ENCODE measurements at places on chromosomes 12 and 14.

GRCh38 chr12:9944391-9944790 is 12.2 kb upstream of the CLEC2A start:
- DNase-seq: no peak

DNA sequence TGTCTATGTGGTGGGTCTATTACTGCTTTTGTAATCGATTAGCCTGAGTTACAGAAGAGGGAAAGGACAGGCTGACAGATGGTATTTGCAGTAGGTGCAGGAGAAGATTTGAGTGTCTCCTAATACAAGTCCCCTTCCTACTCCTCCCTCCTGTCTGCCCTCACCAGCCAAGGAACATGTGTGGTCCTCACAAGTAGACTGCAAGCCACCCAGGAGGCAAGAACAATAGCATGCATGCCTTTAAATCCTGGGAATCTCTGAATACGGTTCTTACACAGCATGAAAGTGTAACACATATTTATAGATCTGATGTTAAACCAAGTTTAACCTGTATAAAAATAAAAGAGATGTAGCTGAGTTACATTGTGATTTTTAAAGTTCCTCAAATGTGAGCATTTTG is 117.0 kb downstream of the PTCSC3 start:
- no peak for DNase-seq

- DNase-seq: no peak
Observed at GRCh38 chr14:32233260-32233659, 30.2 kb upstream of the RNU6-8 start.

DNA sequence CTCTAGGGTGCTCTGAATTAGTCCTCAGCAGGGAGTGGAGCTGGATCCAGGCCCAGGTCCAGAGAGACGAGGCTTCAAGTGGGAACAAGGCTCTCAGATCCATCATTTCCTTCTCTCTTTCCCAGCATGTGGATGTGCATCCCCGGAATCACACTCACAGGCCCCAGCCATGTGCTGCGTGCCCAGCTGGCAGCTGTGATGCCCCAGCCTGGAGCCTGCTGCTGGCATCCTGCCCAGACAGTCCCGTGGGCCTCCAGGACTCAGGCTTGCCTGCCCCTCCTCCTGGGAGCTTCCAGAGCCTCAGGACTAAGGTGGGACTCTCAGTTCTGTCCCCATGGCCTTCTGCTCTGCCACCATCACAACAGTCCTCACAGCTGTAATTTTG is 6.2 kb upstream of the KRT84 start:
- DNase-seq: peak; percentile 49

- DNase-seq: no peak
Observed at GRCh38 chr14:75205591-75205990, 29.2 kb upstream of the TMED10 start.

- DNase-seq: no peak
Observed at GRCh38 chr14:53881161-53881871, 75.3 kb downstream of the BMP4 start.

DNA sequence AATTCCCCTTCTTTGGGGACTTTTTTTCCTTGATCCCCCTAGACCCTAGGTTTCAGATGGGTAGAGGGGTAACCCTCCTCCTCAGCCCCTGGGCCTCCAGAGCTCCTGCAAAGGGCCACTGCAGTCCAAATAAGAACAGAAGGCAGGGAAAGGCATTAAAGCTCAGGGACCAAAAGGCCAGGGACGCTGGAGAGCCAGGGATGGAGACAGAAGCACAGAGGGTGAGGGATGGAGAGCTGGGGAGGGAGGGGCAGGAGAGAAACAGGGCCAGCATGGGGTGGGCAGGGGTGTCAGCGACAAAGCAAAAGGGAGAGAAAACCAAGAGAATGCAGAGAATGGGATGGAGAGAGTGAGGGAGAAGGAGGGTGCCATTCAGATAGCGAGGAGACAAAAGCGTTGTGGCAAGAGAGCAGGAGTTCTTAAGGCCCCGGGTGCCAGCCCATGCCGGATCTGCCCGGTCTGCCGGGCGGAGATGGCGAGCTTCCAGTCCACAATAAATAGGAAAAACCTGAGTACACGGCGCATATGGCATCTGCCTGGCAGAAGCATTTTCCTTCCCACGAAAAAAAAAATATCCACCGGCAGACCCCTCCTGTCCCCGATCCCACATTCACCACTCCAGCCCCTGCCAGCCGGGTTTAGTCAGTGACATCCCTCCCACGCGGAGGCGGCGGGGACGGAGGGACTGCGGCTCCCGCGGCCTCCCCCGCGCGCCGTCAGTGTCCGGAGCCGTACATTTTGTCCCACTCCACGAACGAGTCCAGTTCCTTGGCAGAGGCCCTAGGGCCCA is 28.6 kb downstream of the FIGNL2 start:
- DNase-seq: no peak

DNA sequence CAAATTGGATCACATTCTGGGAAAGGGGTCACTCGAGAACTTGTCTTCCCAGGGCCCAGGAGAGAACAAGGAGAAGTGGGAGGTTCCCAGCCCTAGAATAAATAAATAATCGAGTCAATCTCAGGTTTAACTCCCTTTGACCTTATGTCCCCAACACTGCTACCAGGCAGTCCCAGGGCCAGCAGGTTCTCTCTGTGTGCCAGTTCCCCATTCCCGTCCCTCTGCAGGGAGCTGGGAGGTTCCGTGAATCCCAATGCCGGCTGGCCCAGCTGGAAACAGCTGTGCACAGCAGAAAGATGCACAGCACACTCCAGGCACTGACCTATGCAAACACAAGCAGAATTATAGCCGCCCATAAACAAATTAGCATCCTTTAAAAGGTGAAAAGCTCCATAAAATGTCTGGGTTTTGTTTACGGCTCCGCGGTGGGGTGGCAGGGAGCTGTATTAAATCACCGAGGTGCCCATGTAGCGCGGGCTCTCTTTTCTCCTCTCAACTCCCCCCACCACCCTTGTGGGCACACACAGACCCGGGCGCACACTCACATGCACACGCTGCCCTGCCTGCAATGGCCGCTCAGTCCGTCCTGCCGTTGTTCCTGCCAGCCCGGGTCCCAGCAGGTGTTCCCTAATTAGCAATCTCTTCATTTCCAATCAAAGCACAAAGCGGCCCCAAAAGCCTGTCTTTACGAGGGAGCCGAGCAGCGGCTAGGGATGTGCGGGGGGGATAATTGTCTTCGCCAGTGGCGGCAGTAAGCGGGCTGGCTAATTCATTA is 46.6 kb upstream of the ESRRB start:
- DNase-seq: no peak

- DNase-seq: peak; percentile 23
Observed at GRCh38 chr12:8860165-8860961, 37.9 kb downstream of the A2ML1 start.

GRCh38 chr14:54818201-54819133 is 84.2 kb downstream of the GCH1 start:
- DNase-seq: peak; percentile 28

DNA sequence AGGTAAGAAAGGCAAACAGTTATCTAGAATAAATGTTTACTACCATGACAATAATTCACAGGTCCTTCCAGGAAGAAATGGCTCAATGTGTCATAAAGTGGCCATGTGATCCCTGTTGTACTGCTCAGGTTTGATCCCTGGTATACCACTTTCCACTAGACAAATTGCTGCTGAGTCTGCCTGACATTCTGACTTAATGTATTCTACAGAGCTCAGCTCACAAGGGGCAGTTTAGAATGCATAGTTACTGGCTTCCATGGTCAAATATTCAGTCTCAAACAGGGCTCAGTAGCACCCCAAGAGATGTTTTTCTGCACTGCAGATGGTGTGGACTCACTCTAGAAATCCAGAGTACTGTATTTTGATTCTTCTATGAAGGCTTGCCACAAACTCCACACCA is 21.8 kb downstream of the TSHR start:
- no peak for DNase-seq

DNA sequence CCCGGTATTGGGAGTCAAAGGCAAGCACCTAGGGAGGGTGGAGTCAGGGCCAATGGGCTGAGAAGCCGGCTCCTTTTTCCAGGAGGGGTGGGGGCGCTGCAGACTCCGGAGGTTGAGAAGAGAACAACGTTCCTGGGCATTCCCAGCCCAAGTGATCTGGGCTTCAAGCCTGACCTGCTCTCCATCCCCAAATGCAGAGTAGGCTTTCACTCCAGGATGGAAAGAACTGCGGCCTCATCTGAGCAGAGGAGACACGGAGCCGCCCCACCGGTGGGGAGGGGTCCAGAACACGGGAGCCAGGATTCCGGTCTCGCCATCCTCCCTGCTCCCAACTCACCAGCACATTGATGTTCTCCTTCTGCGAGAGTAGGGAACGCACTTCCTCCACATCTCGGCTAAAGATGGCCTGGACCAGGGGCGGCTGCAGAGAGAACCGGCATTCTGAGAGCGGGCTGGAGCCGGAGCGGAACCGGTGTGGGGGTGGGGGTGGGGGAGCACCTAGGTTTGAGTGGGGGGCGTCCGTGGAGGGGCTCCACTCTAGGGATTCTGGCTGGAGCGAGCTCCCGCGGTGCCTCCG is 605 bp downstream of the ANKRD52 start:
- DNase-seq: no peak

DNA sequence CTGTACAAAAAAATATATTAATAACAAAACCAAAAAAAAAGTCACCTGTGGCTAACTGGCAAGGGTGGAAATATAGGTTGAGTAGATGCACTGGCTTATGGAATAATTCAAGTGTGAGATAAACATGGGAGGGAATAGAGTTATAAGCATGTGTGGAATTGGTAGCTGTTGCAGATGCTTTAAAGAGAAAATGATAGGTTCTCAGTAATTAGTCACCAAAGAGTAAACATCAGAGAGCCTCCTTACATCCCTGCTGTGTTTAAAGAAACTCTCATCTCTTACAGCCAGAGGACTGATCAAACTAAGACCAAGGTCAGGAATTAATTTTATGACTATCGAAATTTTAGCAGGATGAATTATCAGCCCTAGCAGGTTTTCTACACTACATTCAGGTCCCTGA is 70.5 kb downstream of the EGLN3 start:
- DNase-seq: no peak

GRCh38 chr12:14884458-14884878 is 1.2 kb downstream of the MGP start:
- DNase-seq: peak; percentile 87

GRCh38 chr12:90235642-90236041 is 527.0 kb upstream of the ATP2B1 start:
- DNase-seq: no peak

- no peak for DNase-seq
Observed at GRCh38 chr14:75101491-75101890, 25.4 kb downstream of the NEK9 start.

DNA sequence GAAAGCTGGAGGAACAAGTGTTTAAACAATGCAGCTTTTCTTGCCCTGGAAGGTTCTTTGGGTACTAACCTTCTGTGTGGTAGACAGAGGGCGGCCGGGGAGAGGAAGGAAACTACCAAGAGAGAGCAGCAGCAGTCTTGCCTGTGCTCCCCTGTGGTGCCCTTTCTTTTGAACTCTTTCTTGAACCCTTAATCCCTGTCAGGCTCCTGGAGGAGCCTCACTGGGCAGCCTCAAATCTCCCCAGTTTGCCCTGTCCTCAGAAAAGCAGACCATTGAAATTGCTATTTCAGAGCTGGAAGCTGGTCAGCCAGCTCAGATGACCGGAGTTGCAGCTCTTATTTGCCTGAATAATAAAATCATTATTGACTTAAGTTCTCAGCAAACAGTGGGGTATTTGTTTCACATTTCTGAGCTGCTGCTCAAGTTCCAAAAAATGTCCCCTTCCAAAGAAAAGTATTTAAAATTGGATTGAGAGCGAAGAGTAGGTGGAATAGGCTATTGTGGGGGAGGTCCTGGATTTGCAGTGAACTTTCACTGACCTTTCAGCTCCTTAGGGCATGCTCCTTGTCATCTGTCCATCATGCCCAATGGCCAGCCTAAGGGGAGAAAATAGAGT is 42.1 kb upstream of the RNASE3 start:
- DNase-seq: no peak

- DNase-seq: no peak
Observed at GRCh38 chr14:49659526-49660455, 24.7 kb upstream of the DNAAF2 start.

GRCh38 chr14:21071225-21072030 is 1.3 kb downstream of the ARHGEF40 start:
- peak; percentile 81 for DNase-seq

GRCh38 chr14:104323551-104324175 is 185.3 kb downstream of the KIF26A start:
- DNase-seq: no peak

DNA sequence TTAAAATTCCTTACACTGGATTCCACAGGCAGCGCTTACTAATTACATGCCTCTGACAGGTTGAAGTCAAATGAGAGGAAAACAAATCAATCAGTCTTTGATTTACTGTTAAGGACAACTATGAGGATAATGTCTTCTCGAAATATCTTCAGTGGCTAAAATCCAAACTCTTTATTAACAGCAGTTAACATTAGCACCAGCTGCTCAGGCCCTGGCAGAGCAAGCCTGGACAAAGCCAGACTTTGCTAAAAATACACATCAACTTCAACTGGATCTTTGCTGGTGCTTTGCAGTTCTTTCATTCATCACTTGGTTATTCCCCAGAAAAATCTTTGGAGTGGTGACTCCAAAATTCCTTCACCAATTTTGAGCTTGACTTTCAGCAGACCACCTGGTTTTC is 98.7 kb downstream of the HECTD4 start:
- DNase-seq: no peak

DNA sequence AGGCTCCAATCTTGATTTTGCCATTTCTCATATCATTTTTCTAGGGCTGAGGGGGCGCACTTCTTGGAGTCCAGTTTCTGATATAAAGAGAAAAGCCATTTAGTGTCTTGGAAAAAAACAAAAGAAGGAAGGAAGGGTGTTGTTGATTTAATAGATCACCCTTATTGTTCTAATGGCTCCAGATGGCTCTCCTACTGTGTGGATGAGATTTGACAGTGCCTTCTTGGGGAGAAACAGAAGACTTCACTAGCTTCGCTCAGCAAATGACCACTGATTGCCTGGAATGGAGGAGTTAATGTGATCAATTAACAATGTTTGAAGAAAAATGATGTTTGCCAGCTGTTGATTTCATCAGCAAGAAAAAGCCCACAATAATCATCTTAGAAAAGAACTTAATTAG is 216.2 kb downstream of the APAF1 start:
- no peak for DNase-seq

GRCh38 chr12:68207276-68207675 is 18.3 kb downstream of the IL26 start:
- no peak for DNase-seq

DNA sequence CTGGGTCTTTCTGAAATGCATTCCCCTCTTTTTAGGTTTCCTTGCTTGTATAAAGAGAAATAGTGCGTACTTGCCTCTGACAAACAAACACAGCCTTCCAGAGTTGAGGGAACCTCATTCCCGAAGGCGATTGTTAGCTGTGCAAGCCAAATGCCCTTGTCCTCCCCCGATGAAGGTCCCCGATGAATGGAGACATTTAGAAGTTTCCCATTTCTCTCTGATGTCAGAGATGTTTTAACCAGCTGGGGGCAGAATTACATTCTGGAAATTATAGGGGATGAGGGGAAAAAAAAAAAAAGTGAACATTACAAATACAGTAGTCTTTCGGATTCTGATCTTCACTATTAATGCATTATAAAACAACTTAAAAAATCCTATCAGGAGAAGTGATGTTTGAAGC is 366.8 kb downstream of the VRK1 start:
- DNase-seq: no peak

GRCh38 chr12:103909811-103910210 is 20.4 kb upstream of the HSP90B1 start:
- DNase-seq: no peak
